ENCODE measurements at places on chromosomes 1 and 21.

DNA sequence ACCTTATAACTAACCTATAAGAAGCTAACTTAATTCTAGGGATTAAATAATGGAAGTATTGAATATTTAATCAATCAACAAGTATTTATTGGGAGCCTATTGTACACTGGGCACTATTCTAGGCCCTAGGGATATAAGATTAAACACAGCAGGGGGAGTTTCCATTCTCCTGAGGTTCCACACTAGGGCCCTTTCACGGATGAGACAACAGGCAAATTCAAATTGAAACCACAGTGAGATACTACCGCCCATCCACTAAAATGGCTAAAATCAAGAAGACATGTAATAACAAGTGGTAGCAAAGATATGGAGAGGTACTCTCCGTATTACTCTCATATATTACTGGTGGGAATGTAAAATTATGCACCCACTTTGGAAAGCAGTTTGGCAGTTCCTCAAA lies 674.4 kb downstream of the KIF26B start:
- DNase-seq: no peak

GRCh38 chr1:6420454-6421042 lies 829 bp upstream of the HES2 start:
- no peak for DNase-seq

GRCh38 chr1:150233359-150234308 lies 2.3 kb downstream of the ANP32E start:
- DNase-seq: peak; percentile 19

- DNase-seq: no peak
These were observed 29.2 kb downstream of the BCAR3 start for GRCh38 chr1:93652323-93652949.

DNA sequence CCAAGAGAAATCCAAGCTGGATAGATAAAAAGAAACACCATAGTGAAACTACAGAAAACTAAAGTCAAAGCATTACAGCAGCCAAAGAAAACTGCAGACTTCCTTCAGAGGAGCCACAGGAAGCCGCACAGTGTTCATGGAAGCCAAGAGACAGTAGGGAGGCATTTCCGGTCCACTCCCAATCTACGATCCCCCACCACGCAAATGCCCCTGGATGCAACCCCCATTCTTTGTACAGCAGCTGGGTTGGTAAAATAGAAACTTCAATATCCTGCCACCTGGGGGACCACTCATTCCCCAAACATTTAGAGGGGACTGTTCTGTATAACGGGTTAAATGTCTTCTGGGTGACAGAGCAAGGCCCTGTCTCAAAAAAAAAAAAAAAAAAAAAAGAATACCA lies 43.9 kb upstream of the TSPEAR start:
- DNase-seq: no peak

DNA sequence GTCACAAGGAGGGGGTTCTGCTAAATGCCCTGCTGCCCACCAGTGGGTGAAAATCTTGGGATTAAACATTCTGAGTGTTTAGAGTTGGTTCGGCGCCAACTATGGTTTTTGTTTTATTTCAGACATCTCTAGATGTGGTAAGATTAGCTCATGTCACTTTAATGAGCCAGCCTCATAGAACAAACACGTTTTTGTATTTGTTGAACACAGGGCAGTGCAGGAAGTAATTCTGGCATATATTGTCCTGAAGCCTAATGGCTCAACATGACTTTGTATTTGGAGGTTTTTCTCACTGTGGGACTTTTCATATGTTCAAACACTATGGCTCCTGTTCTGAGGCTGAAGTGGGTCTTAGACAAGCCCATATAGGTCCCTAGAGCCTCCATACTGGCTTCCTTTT lies 107.8 kb downstream of the NGF start:
- DNase-seq: no peak

GRCh38 chr21:31014891-31015290 lies 23.4 kb downstream of the KRTAP19-8 start:
- DNase-seq: no peak

All from T-helper 2 cell treated with Interferon-gamma antibody and Interleukin-4, amounts not matched to agents 5 μg/mL and 100 μg/mL, for 36 hours (primary cell).